Thyroid gland (tissue), 4 donors: ENCODE measurements at places on chromosomes 11 and 22.

DNA sequence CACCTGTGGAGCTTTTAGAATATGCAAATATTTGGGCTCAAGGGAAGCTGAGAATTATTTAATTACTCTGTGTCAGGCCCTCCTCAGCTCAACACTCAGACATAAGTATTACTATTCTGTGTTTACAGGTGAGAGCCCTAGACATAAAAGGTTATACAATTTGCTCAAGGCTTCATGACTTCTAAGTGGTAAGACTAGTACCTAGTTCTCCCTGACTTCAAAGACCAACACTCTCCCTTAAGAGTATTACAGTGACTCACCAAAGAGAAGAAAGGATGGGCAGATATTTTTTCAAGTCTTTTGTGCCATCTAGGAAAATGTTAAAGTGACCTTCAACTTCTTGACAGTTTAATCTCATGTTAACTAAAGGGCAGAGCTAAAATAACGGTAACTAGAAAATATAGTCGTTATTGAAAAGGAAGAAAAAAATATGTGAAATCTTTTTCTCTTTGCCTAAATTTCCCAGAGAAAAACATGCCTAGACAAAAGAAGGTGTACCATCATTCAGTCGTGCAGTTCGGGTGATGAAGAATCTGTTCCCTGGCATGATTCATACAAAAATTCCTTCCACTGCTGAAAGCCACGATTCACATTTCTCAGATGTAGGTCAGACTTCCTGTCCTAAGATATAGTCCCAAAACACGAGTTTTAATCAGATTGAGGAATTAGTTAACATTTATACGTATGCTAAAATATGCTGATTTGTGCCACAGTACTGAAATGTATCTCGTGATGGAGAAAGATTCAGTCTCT lies 849.1 kb upstream of the API5 start:
- DNase-seq = no peak

GRCh38 chr11:68146704-68147474 lies 25.7 kb upstream of the CHKA start:
- DNase-seq = peak; percentile 90

DNA sequence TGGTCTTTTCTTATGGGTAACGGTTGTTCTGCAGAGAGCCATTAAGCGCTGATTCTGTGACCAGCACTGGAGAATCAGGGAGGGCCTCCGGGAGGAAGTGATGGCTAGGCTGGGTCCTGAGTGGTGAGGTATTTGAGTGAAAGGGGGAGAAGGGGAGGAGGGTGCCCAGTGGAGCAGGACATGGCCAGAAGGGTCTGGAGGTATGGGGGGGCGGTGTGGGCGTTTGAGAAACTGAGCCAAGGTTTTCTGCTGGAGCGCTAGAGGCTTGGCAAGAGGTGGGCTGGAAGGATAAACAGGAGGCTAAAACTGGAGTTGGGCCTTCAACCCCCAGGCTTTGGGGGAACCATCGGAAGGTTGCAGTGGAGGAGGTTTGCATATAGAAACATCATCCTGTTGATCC lies 72.5 kb downstream of the FBLN1 start:
- no peak for DNase-seq

GRCh38 chr22:23008896-23009295 lies 61.4 kb upstream of the GNAZ start:
- no peak for DNase-seq

- DNase-seq = no peak
Observed at GRCh38 chr11:112249871-112250610, 10.6 kb downstream of the PLET1 start.
